ENCODE measurements at places on chromosomes 5 and 9.

- DNase-seq: no peak
These were observed 55.7 kb upstream of the SLC44A1 start for GRCh38 chr9:105188746-105189145.

DNA sequence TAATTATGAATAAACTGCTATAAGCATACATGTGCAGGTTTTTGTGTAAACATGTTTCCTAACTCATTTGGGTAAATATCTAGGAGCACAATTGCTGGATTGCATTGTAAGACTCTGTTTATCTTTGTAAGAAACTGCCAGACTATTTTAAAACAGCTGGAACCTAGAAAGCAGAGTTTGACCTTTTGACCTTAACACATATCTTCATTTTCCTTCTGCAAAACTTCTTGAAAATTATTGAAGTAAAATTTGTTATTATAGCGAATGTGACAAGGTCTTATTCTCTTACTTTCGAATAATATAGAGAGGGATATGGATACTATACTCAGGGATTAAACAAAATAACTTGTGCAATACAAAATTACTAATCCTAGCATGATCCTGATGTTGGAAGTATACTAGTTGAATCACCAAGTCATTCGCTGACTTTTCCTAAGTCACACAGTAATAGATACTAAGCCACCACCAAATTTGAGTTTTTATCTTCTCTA is 3.2 kb upstream of the ANXA1 start:
- DNase-seq: no peak

DNA sequence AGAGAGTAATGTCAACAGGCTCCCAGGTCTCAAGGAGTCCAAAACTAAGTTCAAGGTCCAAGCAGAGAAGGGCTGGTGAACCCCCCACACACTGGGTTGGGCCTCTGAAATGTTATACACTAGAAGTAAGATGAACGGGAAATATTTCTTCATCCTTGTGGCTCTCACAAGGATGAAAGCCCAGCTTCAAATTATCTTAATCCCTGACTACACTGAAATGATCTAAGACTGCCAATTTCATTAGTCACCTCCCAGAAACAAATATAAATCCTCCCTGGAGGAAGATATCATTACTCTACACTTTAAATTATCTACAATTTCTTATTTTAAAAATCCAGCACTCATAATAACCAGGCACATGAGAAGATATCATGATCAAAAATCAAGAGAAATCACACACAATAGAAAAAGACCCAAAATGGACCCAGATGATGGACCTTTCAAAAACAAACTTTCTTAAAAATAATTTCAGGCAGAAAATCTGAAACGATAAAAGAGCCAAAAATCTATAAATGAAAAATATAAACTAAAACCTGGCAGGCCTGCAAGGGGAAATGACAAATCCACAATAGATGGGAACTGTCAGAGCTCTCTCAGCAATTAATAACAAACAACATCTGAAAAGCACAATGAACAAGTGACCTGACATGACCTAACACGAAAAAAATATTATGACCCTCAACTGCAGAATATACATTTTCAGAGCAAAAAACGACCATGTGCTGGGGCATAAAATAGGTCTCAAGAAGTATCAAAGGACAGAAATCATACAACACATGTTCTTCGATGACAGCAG is 117.4 kb downstream of the GPR21 start:
- DNase-seq: no peak

- DNase-seq: no peak
These were observed 13.1 kb upstream of the LPAR1 start for GRCh38 chr9:111051400-111051799.

GRCh38 chr5:151255621-151256286 is 2.8 kb downstream of the GM2A start:
- no peak for DNase-seq

DNA sequence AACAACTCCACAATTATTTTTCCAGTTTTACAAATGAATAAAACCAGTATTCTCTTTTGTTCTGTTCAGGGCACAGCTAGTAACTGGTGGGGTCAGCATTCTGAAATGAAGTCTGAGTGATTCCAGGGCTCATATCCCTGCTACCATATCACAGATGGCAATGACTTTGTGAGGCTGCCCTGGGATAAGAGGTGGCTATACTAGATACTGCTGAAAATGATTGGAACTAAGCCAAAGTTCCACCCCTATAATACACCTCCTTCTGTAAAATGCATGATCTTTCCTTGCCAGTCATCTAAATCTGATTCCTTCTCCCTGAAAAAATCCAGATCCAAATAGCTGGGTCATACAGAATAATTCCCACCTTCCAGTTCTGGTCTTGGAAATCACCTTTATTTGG is 14.4 kb downstream of the SLC25A51 start:
- DNase-seq: no peak

GRCh38 chr5:41722359-41722950 is 147.8 kb downstream of the OXCT1 start:
- no peak for DNase-seq

DNA sequence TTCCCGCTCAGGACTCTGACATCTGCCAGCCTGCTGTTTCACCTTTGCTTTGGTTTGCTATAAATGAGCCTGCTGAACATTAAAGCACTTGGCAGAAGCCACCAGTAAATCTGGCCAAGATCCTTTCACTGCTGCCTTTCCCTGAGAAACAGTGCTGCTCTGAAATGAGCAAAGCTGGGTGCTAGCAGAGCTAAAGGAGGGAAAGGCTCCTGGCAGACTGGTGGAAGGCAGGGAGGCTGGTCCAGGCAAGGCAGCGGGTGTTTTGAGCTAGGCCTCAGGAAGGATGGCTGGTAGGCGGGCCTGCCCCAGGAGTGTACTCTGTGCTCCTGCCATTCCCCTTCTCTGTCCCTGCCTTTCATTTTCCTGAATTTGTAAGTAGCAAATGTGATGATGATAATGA is 52.5 kb upstream of the PTGS1 start:
- DNase-seq: no peak

DNA sequence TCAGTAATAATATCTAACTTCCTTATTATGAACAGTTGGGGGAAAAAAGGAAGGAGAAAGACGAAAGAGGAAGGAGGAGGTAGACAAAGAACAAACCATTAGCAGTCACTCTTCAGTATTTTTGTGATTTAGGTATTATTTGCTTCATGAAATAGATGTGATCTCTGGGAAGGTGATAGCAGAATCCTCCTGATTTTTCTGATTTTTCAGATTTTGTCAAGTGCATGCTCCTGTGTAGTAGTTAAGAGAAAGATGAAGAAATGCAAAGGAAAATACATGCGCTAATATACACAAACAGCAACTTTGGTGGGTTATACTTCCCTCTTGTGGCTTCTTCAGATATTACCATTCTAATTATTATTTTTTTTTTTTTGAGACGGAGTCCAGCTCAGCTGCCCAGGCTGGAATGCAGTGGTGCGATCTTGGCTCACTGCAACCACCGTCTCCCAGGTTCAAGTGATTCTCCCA is 31.6 kb downstream of the LMNB1 start:
- DNase-seq: no peak

DNA sequence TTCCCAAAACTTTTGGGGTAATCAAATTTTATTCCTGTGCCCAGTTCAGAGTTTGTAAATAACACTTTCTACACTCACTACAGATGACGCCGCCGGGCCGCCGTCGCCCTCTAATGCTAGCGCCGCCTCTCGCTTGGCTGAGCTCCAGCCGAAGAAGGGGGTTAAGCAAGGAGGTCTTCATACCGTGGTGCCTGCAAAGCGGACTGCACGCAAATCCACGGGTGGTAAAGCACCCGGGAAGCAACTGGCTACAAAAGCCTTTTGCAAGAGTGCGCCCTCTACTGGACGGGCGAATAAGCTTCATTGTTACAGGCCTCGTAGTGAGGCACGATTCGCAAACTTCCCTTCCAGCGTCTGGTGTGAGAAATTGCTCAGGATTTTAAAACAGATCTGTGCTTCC is 280.4 kb downstream of the MEF2C start:
- no peak for DNase-seq

- DNase-seq: no peak
These were observed 100.7 kb downstream of the PAM start for GRCh38 chr5:102855681-102856388.

- peak; percentile 38 for DNase-seq
These were observed 167.9 kb downstream of the AUH start for GRCh38 chr9:91193658-91194391.

DNA sequence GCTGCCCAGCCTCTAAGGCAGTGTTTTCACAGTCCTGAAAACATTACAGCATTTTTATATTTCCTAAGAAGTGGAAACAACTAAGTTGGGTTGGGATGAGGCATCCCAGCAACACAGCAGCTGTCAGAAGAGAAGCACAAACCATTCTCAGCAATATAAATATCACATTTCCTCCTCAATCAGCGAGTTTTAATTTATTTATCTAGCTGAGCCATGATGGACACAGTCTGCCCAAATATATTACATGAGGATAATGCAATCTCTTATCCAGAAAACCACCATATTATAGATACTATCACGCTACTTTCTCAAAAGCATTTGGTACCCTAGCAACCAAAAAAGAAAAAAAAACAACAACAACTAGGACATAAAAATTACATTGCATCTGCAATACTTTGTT is 158.5 kb downstream of the FSTL4 start:
- DNase-seq: no peak

DNA sequence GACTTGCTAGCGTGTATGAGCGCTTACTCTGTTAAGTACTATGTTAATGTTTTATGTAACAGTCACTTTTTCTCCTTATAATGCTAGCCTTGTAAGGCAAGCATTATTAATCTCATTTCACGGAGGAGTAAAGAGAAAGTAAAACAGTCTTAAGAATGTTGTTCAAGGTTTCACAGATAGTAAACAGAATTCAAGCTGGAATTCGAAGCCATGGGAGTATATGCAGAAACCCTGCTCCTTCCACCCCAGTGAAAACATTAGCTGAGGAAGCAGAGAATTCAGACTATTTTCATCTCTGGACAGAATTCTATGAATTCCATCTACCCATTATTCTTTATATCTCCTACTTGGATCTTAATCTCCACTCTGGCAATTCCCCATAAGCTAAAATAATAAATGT is 1028.3 kb upstream of the WWC1 start:
- DNase-seq: no peak

- DNase-seq: no peak
These were observed 88.9 kb upstream of the TYRP1 start for GRCh38 chr9:12604164-12604821.

- DNase-seq: no peak
These were observed 151.5 kb downstream of the RGS3 start for GRCh38 chr9:113614843-113615648.

GRCh38 chr5:67255881-67256280 is 59.3 kb upstream of the CD180 start:
- DNase-seq: no peak

GRCh38 chr9:1979741-1980367 is 35.3 kb upstream of the SMARCA2 start:
- no peak for DNase-seq

GRCh38 chr5:6358434-6358820 is 19.9 kb downstream of the MED10 start:
- no peak for DNase-seq

DNA sequence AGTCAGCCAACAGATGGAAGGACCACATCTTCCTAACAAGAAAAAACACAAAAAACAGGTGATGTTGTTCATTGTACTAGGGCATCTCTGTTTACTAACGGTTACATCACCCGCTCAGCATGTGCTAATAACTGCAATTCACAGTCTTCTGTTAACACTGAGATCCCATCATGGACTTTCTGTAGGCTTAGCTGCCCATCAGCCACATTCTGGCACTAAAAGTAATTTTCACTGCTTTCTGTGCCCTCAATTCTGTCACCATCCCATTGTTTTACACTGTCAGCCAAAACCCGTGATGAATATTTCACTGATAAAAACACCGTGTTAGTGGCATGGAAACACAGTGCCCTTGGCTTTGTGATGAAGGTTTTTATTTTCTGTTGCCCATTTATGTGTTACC is 64.6 kb downstream of the CAST start:
- DNase-seq: no peak

DNA sequence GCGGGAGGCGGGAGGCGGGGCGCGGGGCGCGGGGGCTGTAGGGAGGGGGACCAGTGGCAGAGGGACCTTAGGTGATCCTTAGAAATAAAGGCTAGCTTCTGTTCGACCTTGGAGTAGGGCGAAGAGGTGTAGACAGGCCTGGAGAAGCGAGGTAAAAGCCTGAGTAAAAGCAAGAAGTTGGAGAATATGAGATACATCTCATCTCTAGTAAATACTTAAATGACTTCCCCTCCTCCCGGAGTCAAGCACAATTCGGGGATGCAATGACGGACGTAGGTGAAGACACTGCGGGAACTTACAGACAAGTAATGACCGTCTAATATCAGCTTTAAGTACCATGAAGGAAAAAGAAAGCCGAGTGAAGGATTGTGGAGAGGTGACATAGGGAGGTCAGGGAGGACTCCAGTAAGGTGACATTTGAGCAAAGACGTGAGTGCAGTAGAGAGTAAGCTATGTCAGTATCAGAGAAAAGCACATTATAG is 466 bp downstream of the SMC2 start:
- no peak for DNase-seq

GRCh38 chr9:131027048-131027871 is 18.3 kb downstream of the LAMC3 start:
- DNase-seq: no peak

GRCh38 chr9:89494199-89494598 is 3.7 kb downstream of the SEMA4D start:
- DNase-seq: no peak

DNA sequence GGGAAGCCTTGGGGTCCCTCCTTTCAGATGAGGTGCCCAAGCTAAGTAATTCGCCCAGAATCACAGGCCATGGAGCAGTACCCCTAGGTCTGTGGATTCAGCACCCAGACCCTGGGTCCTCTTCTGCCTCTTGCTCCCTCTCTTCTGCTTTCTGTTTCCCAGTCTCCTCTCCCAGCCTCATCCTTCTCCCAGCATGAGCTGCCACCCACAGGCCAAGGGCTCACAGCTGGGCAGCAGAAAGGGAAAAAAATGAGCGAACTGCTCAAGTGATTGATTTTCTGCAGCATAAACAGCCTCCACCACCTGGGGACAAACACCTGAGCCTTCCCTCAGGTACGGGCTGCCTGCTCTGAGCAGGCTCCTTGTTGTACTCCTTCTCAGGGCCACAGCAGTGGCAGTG is 113.9 kb upstream of the SAP30L start:
- no peak for DNase-seq

GRCh38 chr9:116323012-116323411 is 169.4 kb downstream of the PAPPA start:
- DNase-seq: no peak

DNA sequence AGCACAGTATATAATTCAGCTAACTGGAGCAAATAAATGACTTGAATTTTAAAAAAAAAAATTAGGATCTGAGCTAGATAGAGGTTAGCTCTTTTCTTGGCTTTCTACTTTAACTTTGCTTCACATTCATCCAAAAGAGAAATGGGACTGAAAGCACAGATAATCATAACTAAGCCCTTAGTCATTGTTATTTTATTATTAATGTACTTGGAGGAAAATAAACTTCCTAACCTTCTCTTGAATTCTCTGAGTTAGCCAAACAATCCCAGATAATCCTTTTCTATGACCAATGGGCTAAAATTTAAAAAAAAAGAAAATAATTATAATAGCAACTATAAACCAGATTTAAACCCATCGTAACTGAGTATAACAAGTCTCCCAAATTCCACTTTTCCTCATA is 57.6 kb upstream of the RASA1 start:
- DNase-seq: no peak
